ENCODE measurements at places on chromosomes 11 and 22. TPM values are rescaled to one million over a fixed set of nuclear protein-coding genes. Genes with fewer than 3 reads are reported as not detected.

DNA sequence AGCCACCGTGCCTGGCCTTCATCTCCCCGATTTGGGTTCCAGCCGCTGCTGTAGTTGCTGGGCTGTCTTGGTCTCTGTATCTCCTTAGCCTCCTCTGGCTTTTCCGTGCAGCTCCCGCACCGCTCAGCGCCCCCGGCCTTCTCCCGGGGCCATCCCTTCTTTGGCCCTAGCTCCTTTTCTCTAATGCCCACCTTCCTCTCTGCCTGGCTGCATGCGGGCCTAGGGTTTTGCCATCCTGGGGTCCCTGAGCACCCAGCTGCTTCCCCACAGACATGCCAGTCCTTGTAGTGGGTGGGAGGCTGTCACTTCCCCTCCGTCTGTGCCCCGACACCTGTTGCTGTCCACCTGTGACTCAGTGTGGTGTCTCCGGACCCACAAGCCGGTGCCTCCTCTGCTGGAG is 36.4 kb downstream of the KCNJ4 start:
- no peaks in the 10 kb centered on the region for H3K4me1 ChIP-seq
- DNase-seq, result no peak
- H3K27me3 ChIP-seq, result no peaks in the 10 kb centered on the region
- H3K4me3 ChIP-seq, result no peak overlapping the region

- H3K4me1 ChIP-seq, result no peaks in the 10 kb centered on the region
- no peaks in the 10 kb centered on the region for H3K36me3 ChIP-seq
- no peak within 1 kb of the TSS for H3K27ac ChIP-seq
- no peak for DNase-seq
- peak within 1 kb of the TSS; percentile 24 for H3K4me3 ChIP-seq
- peaks cover 2% of the 10 kb centered on the region for H3K27me3 ChIP-seq
These were observed at the start of gene MGAT3 for GRCh38 chr22:39456522-39457197. TSS of gene MGAT3 (plus strand) at chr22:39457012. CDS start at chr22:39487348, 30,336 bp downstream.

DNA sequence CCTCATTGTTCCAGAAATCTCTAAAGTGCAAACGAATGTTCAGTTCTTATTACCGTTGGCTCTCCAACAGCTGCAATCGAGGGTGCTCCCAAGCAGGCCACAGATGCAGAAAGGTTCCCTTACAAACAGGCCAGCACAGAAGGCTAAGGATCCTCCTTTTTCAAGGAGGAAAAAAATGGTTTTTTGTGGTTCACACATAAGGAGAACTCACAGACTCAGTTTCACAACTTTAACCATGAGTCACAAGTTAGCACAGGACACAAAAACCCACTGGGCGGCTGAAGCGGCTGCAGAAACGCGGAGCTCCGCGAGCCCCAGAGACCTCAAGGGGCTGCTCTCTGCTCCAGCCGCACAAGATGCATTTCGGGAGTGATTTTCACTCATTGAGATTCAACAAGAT is 98.2 kb upstream of the PRR5 start:
- no peaks in the 10 kb centered on the region for H3K4me1 ChIP-seq
- no peak for DNase-seq
- no peak overlapping the region for H3K27ac ChIP-seq
- H3K4me3 ChIP-seq, result no peak overlapping the region
- H3K36me3 ChIP-seq, result no peaks in the 10 kb centered on the region

GRCh38 chr11:130123414-130124040 is 36.1 kb upstream of the ST14 start:
- H3K4me1 ChIP-seq, result no peaks in the 10 kb centered on the region
- H3K27ac ChIP-seq, result no peak overlapping the region
- DNase-seq, result no peak
- H3K27me3 ChIP-seq, result no peaks in the 10 kb centered on the region
- H3K4me3 ChIP-seq, result no peak overlapping the region

- no peaks in the 10 kb centered on the region for H3K36me3 ChIP-seq
- no peaks in the 10 kb centered on the region for H3K4me1 ChIP-seq
- H3K27ac ChIP-seq, result no peak overlapping the region
- H3K27me3 ChIP-seq, result no peaks in the 10 kb centered on the region
- no peak for DNase-seq
These were observed 435.3 kb downstream of the SOX6 start for GRCh38 chr11:15920856-15921629.

DNA sequence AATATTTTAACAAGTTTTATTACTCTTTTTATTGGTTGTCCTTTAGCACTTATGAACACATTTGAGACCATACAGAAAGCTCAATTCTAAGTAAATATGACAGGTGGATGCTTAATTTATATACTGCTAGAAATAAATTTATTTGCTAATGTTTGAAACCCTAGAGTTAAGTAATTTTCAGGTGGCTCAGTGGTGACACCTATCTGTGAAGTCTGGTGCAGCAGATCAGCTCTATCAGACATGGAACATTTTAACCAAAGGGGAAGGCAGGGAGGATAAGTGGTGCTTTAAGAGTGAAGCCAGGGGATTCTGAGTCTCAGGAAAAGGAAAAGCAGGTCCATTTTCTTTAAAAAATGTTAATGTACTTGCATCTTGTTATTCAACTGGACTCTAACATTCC is 175.8 kb downstream of the DSCAML1 start:
- H3K27ac ChIP-seq, result no peak overlapping the region
- H3K4me1 ChIP-seq, result no peaks in the 10 kb centered on the region
- no peaks in the 10 kb centered on the region for H3K36me3 ChIP-seq
- no peaks in the 10 kb centered on the region for H3K27me3 ChIP-seq
- no peak overlapping the region for H3K4me3 ChIP-seq

GRCh38 chr22:27273436-27273835 is 528.1 kb downstream of the MN1 start:
- no peaks in the 10 kb centered on the region for H3K4me1 ChIP-seq
- H3K36me3 ChIP-seq, result no peaks in the 10 kb centered on the region
- H3K27ac ChIP-seq, result no peak overlapping the region
- no peak overlapping the region for H3K4me3 ChIP-seq
- no peak for DNase-seq
- H3K27me3 ChIP-seq, result no peaks in the 10 kb centered on the region

DNA sequence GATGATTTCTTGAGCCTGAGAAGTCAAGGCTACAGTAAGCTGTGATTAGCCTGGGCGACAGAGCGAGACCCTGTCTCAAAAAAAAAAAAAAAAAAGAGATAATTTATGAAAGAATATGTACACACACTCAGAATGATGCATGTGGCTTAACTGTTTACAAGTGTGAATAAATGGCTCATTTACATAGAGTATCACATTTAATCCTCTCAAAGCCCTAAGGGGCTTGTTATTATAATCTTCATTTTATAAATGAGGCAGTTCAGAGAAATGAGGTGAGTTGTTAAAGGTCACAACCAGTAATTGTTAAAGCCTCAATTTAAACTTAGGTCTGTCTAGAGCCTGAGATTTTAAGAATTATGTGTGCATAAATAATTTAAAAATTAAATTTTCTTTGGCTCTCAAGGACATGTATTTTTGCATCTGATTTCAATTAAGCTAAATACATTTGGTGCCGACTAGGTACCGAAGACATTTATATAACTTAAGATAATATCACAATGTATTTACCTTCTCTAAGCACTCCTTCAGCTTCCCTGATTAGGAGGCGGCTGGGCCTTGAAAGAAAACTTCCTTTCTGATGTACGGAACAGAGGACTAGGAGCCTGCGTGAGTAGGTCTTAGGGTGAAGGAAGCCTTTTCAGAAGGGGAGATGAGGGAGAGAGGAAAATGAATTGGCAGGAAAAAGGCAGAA is 28.5 kb upstream of the DDX6 start:
- H3K4me3 ChIP-seq, result no peak overlapping the region
- no peak for DNase-seq
- no peaks in the 10 kb centered on the region for H3K36me3 ChIP-seq

DNA sequence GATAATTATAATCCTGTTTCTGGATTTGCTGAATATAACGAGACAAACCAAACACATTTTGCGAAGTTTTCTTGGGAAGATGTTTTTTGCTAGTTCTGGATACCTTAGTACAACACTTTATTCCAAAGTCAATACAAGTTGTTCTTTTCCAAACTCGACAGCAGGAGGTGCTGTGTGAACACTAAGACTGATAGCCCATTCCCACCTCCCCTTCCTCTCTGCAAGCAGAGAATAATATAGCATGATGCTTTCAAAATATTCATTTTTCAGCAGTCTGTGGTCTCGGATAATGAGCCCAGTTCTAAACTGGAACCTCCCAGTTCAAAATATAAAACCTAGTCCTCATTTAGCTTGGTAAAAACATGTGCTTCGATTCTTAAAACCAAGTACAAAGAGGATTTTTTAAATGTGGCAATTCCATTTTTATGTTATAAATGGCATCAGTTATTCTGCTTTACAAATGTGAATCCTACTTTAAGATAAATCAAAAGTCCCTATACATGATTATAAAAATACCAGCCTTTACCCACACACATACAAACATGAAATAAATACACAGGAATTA is 129.1 kb downstream of the DCDC1 start:
- H3K36me3 ChIP-seq, result no peaks in the 10 kb centered on the region
- no peak overlapping the region for H3K4me3 ChIP-seq
- peak; percentile 5 for DNase-seq
- H3K4me1 ChIP-seq, result no peaks in the 10 kb centered on the region
- H3K27me3 ChIP-seq, result no peaks in the 10 kb centered on the region
- no peak overlapping the region for H3K27ac ChIP-seq

DNA sequence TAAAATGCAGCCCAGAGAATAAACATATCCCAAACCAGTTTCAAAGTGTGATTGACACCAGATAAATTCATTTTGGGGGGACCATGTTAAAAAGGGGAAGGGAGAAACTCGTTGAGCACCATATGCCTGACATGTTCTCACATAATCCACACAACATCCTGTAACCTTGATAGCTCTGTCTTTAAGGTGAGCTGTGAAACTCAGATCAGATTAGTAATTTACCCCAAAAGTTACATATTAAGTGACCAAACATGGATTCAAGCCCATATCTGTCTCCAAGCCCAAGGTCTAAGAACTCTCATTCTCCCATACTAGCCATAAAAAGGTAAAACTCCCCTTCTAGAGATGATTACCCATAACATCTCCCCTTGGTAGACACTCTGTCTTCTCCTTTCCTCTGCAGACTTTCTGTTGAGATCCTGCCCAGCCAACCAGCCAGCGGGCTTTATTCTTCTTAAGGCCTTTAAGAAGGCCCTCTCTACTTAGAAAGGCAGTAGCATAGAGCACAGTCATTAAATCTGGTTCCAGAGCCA is 150.7 kb downstream of the CCDC34 start:
- no peaks in the 10 kb centered on the region for H3K27me3 ChIP-seq
- DNase-seq, result no peak
- no peaks in the 10 kb centered on the region for H3K36me3 ChIP-seq
- H3K4me1 ChIP-seq, result no peaks in the 10 kb centered on the region

- H3K4me3 ChIP-seq, result no peak overlapping the region
- DNase-seq, result no peak
- no peaks in the 10 kb centered on the region for H3K4me1 ChIP-seq
- no peaks in the 10 kb centered on the region for H3K36me3 ChIP-seq
- H3K27me3 ChIP-seq, result no peaks in the 10 kb centered on the region
These were observed 26.2 kb downstream of the TSPAN32 start for GRCh38 chr11:2328021-2328420.

DNA sequence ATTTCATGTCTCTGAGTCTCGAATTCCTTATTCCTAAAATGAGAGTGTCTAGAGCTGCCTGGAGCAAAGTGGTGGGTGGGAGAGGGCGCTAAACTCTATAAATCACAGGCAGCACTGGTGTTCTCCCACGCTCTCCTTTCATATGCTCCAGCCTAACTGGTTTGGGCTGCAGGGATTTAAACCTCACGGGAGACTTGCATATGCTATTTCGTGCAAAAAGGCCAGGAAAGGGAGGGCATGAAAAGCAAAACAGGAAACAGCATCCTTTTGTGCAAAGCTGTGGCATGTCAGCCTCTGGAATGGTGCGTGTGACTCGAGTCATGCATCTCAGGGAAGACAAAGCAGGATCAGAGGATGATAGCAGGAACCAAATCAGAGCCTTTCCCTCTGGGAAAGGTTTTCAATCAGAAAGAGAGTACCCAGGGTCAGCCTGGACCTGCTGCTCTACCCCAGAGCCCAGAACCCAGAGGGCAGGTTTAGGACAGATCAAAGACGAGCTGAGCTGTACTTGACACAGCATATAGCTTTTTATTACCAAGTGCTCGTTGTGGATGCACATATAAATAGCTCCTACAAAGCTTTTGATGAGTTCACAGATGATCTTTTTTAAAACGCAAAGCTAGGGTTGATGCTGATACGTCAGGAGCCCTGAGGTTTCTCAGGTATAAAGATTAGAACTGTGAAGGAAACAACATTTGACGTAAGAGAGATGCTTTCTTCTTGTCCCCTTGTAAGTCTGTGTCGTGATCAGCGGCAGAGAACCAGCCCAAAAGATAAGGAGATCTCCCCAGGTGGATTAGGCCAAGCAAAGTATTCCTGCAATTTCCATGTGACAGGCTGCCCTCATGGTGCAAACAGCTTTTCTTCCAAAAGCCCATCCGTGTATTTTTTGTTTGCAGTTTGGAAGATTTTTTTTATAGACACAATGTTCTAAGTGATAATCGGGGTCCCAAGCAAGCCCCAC is 46.2 kb upstream of the YWHAH start:
- H3K4me1 ChIP-seq, result no peaks in the 10 kb centered on the region
- no peaks in the 10 kb centered on the region for H3K27me3 ChIP-seq
- no peak for DNase-seq
- no peak overlapping the region for H3K27ac ChIP-seq
- H3K4me3 ChIP-seq, result no peak overlapping the region

DNA sequence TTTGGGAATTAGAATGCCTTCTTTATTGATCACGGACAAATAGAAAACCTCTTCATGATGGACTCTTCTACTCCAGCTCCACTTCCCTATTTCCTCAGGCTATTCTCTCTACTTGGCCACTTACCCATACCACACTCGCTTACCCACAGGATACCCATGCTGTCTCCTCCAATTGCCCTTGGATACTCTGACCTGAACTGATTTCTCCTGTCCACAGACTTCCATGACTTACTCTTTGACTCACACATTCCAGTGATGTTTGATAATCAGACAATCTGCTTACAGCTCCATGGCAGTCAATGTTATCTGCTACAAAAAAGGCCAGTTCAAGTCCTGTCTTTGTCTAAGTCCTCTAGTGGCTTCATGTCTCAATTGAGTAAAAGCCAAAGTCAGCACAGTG is 292.0 kb upstream of the CTSC start:
- no peak overlapping the region for H3K27ac ChIP-seq
- H3K36me3 ChIP-seq, result no peaks in the 10 kb centered on the region
- H3K27me3 ChIP-seq, result no peaks in the 10 kb centered on the region
- H3K4me3 ChIP-seq, result no peak overlapping the region
- no peak for DNase-seq
- no peaks in the 10 kb centered on the region for H3K4me1 ChIP-seq

GRCh38 chr22:19832476-19833108 is 22.1 kb downstream of the GNB1L start:
- H3K27ac ChIP-seq, result no peak overlapping the region
- DNase-seq, result no peak
- no peaks in the 10 kb centered on the region for H3K36me3 ChIP-seq
- H3K27me3 ChIP-seq, result no peaks in the 10 kb centered on the region
- H3K4me3 ChIP-seq, result no peak overlapping the region

GLYATL2 gene
- 1.7 TPM for total RNA-seq

TRMT112 gene
- 400 TPM for total RNA-seq

KIRREL3 gene
- total RNA-seq, result 0.28 TPM

NDUFV1 gene
- 190 TPM for total RNA-seq

PGA5 gene
- not detected for total RNA-seq

CCDC157 gene
- total RNA-seq, result 28.6 TPM

OR6T1 gene
- not detected for total RNA-seq

MMP27 gene
- total RNA-seq, result not detected

Measured in prostate gland (tissue), 2 donors.